ENCODE measurements at places on chromosomes 7 and 10. TPM values are rescaled to one million over a fixed set of nuclear protein-coding genes. Genes with fewer than 3 reads are reported as not detected.

CCDC136 gene
- 16.5 TPM for total RNA-seq

ITPRID1 gene
- total RNA-seq = not detected

VAX1 gene
- not detected for total RNA-seq

PRLHR gene
- 2.4 TPM for total RNA-seq

FAM25G gene
- total RNA-seq = not detected
